NCI-H187 treated with DMSO at 0.1 percent for 48 hours (cell line): ENCODE measurements at places on chromosomes 3 and 15.

- no peak for DNase-seq
Measured at GRCh38 chr15:29465816-29466215, 196.2 kb upstream of the NSMCE3 start.

GRCh38 chr3:55538158-55538557, 51.1 kb upstream of the WNT5A start:
- no peak for DNase-seq

DNA sequence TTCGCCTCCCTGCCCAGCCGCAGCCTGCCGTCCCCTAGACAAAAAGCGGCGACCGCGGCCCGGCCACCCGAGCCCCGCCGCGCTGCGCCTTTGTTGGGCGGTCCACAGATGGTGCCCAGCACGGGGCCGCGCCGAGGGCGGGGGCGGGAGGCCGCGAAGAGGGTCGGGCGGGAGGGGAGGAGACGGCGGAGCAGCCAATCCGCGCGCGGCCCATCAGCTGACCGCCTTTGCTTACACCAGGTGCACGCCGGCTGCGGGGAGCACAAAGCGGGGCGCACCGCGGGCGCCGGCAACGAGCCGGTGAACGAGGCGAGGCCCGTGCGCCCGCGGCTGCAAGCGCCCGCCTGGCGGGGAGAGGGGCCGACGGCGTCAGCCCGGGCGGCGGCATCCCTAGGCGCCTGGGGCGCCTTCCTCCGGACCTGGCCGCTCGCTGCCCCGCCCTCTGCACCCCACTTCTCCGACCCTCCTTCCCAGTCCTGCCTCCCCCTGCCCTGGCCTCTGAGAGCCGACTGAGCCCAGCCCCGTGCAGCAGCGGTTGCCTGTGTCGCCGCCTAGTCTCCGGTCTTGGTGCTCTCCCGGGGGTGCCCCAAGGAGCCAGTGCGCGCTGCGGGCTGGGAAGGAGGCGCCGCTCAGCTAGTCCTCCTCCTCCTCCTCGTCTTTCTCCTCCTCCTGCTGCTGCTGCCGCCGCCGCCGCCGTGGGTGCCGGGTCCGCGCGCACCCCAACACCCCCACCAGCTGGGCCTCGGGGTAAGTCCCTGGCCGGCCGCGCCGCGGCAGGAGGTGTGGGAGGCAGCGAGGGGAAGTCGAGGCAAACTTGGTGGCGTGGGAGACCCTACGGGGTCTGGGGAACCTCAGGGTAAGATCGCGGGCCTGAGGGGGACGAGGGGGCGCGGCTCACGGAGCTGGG, at the start of gene LRRN1:
Gene LRRN1 (plus strand): TSS at position 259 of the 907 bp plus-strand sequence. CDS start 45,211 bp downstream, outside the sequence.
- peak; percentile 1 for DNase-seq

DNA sequence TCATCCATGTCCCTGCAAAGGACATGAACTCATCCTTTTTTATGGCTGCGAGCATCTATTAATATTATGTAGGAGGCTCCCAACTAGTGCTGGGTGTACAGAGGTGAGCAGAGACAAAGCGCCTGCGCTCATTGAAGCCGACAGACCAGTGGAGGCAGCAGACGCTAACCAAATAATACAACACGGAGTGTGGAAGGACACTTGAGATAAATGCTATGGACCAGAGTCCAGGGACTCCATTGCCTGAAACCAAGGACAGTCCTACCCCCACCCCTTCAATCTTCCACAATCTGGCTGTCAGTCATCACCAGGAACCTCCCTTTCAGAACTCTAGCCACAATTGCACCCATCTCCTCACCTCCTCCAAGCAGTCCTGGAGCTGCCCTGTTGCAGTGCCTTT, 41.5 kb downstream of the KLHL6 start:
- DNase-seq: no peak

- DNase-seq: no peak
Measured at GRCh38 chr3:41900265-41900664, 61.6 kb downstream of the ULK4 start.

DNA sequence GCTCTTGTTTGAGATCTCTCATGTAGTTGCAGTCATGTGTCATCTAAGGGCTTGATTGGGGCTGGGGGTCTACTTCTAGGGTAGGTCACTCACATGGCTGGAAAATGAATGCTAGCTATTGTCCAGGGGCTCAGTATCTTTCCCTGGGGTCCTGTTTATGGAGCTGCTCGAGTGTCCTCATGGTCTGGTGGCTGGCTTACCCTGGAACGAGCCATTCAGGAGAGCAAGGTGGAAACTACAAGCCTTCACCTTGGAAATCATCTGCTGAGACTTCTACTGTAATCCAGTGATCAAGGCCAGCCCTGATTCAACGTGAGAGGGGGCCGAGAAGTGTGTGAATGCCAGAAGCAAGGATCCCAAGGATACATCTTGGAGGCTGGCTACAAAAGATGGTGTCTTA, 16.2 kb upstream of the RHCG start:
- no peak for DNase-seq
